ENCODE measurements at places on chromosomes 16 and 17.

DNA sequence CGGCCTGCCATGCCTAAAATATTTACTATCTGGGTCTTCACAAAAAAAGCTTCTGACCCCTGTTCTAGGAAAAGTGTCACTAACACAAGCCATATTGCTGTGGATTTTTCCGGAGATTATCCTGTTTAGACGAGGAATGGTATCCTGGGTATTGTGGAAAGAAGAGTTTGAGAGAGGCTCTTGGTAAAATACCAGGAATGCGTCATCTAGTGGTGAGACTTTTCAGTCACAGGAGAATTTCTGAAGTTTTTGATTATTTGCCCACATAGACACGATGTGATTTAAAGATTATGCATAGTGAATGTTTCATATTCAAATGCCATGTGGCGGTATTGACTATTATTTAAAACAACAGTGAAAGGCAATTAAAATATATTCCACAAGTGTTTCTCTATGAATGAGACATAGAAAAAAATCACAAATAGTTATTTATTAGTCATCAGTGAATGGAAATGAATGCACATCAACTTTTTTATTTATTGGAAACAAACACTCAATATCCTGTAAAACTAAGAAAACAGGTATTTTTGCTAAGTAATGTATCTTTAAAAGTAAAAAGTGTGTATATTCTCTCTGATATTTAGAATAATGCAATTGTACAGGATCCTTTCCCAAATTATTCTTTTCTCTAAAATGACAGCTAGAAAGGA, 7.8 kb downstream of the KRT28 start:
- no peak for DNase-seq

GRCh38 chr17:36544044-36544306, 744 bp upstream of the GGNBP2 start:
- DNase-seq: no peak

DNA sequence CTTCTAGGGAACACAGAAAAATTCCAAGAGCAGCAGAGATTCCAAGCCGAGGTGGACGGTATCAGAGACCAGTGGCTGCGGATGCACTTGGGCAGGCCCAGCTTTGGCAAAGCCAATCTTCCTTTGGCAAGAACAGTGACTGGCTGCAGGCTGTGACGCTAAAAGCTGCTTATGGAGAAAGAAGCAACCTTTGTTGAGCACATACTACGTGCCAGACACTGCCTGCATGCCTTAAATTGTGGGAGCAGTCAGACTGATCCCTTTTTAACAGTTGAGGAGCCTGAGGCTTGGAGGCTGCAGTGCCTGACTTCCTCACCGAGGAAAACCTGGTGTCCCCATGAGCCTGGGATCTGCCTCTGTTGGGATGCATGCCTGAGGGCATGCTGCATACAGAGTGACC, 69.0 kb upstream of the AMZ2 start:
- no peak for DNase-seq

DNA sequence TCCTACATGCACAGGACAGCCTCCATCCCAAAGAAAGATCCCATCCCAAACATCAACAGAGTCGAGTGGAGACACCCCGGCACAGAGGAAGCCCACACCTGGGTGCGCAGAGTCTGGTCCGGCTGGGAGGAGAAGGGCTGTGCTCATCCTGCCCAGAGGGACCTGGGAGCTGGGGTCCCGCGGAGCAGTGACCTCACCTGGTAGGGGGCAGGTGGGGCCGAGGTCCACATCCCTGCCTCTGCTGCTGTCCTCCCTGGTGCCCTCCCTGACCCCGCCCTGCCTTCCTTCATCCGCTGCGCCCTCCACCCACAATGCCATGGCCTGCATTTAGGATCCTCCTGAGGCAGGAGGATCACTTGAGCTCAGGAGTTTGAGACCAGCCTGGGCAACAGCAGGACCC, 2.9 kb downstream of the C16orf90 start:
- no peak for DNase-seq

GRCh38 chr17:4635823-4636375, 5.6 kb downstream of the ALOX15 start:
- DNase-seq: no peak

DNA sequence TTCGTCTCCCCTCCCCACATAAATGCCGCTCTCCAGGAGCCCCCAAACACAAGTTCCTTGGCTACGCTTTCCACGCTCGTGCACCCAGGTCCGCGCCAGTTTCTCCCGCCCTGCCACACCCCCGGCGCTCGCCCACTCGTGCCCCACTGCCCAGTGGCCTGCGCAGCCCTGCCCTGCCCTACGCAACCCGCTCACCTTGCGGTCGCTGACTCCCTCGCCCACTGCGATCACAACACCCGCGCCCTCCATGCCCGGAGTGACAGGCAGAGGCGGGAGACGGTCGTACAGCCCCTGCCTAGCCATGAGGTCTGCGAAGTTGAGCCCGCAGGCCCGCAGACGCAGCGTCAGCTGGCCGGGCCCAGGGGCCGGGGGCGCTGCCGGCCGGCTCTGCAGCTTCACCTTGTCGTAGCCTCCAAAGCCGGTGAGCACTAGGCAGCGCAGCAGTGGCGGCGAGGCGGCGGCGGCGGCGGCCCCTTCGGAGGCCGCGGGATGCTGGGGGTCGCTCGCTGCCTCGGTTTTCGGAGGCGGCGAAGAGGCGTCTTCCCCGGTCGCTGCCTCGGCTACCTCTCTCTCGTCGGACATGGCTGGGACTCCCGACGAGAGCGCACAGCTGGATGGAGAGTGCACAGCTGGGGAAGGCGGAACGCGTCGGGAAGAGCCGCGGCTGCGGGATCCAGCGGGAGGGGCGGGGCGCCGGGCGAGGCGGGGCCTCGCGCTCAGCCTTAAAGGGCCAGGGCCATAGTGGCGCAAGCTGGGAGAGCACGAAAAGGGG, at the start of gene VAT1:
TSS of gene VAT1 (minus strand) at position 645 of the 772 bp plus-strand sequence. CDS start at position 582, 63 bp downstream.
- DNase-seq: peak; percentile 24

GRCh38 chr17:57518587-57519581, 226.2 kb downstream of the CCDC182 start:
- DNase-seq: peak; percentile 71

DNA sequence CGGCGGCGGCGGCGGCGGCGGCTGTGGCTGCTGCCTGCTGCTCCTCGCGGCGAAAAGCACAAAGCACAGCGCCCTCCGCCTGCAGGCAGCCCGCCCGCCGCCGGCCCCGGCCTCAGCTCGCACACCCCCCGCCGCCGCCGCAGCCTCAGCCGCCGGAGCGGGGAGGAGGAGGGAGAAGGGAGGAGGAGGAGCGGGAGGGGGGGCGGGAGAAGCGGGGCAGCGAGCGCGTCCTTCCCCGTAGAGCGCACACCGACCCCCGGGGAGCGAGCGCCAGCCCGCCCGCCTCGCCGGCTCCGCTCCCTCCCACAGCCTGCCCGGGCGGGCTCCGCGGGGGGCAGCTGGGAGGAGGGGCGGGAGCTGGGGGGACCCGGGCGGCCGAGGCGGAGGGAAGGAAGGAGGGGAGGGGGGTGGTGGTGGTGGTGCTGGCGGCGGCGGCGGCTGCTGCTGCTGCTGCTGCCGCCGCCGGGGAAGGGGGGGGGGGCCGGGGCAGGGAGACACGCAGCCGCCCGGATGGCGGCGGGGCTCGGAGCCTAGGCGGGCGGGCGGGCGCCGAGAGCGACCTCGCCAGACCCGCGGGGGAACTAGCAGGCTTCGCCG, at the start of gene UBTF:
TSS of gene UBTF (minus strand) at position 60 of the 597 bp plus-strand sequence. CDS start 1,446 bp downstream, outside the sequence.
- DNase-seq: peak; percentile 38

GRCh38 chr17:67514998-67515397, 137.9 kb downstream of the PITPNC1 start:
- no peak for DNase-seq

- DNase-seq: no peak
Observed at GRCh38 chr17:82793974-82794630, 42.2 kb downstream of the TBCD start.

DNA sequence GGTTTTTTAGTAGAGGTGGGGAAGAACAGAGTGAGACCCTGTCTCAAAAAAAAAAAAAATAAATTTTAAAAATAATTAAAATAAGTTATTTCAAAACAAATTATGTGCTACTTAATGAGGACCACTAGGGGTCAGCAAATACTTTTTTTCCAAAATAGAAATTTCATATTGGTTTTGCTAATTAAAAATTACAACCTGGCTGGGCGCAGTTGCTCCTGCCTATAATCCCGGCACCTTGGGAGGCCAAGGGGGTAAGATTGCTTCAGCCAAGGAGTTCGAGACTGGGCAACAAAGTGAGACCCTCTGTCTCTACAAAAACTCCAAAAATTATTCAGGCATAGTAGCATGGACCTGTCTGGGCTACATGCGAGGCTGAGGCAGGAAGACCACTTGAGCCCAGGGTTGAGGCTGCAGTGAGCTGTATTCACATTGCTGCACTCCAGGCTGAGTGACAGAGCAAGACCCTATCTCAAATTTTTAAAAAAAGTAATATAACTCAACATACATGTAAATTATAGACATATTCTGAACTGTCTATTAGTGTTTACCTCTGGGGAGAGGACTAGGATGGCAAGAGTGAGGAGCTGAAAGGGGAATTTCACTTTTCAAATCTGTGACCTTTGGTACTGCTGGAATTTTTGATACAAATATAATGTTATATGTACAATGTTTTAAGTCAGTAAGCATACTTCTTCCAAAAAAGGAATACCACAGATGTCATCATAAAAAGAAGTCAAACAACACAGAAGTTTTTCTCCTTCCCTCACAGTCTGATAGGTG, 8.1 kb downstream of the MEIOB start:
- no peak for DNase-seq

- no peak for DNase-seq
Observed at GRCh38 chr16:72960101-72960500, 87.8 kb downstream of the ZFHX3 start.

GRCh38 chr17:19978805-19979211, 1.2 kb upstream of the AKAP10 start:
- no peak for DNase-seq

DNA sequence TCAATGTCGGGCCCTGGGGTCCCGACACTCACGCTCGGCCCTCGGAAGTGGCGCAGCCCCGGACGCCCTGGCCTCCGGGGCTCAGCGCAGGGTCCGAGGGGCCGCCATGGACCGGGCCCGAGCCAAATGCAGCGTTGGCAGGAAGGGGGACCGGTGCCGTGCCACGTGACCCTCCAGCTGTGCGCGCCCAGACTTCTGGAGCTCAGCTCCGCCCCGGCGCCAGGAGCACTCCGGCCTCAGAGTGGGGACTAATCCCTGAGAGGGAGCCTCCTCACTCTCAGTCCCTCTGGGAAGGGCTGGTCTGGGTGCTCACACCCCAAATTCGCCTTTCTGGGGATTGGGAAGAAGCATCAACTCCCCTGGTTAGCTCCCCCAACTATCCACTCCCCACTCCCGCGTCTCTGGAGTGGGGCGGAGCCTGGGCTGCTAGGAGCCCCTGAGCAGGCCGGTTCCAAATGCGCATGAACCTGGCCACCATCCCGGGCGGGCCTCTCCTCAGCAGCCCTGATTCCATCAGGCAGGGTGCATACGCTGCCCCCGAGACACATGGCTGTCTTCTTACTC, at the start of gene B3GNT9:
TSS of gene B3GNT9 (minus strand) at position 166 of the 564 bp plus-strand sequence. CDS start 513 bp downstream, outside the sequence.
- peak; percentile 45 for DNase-seq

DNA sequence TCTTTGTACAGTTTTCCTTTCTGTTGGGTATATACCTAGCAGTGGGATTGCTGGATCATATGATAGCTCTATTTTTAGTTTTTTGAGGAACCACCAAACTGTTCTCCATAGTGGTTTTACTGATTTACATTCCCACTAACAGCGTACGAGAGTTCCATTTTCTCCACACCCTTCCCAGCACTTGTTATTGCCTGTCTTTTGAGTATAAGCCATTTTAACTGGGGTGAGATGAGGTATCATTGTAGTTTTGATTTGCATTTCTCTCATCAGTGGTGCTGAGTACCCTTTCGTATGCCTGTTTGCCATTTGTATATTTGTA, 887 bp upstream of the EVI2B start:
- no peak for DNase-seq

- no peak for DNase-seq
Observed at GRCh38 chr17:34726536-34727384, 147.4 kb downstream of the TMEM132E start.

- no peak for DNase-seq
Observed at GRCh38 chr17:58969612-58970011, 137.1 kb downstream of the TRIM37 start.

DNA sequence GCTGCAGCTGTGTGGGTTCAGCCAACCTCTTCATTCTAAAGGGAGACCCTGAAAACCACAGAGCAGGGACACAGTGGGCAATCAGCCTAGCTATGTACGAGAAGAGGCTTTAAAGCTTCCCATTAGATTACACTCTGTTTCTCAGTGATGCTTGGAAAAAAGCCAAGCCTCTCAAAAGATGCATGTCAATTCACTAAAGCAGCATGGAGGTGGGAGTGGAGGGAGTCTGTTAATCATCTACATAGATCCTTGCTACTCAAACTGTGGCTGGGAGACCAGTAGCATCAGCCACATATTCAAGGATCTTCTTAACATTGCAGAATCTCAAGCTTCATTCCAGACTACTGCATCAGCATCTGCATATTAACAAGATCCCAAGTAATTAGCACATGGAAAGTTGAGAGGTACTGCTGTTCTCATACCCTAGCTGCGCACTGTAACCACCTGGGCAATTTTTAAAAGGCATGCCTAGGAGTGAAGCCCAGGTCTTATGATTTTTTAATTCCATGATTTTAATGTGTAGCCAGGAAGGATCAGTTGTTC, 305.9 kb downstream of the PMP22 start:
- no peak for DNase-seq

DNA sequence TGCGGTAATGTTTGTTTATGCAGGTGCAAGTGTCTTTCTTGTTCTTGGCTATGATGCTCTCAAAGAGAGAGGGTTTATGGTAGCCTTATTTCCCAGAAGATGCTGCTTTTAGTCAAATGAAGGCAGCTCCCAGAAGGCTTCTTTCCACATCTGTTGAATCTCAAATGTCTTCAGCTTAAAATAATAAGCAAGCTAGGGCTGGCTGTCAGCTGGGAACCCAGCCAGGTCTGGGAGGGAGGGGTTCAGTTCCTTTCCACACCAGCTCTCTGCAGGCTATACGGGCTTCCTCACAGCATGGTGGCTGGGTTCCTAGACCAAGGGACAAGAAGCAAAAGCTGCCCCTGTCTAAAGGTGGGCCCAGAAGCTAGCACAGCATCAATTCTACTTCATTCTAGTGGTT, 47.4 kb upstream of the ATF7IP2 start:
- DNase-seq: no peak

DNA sequence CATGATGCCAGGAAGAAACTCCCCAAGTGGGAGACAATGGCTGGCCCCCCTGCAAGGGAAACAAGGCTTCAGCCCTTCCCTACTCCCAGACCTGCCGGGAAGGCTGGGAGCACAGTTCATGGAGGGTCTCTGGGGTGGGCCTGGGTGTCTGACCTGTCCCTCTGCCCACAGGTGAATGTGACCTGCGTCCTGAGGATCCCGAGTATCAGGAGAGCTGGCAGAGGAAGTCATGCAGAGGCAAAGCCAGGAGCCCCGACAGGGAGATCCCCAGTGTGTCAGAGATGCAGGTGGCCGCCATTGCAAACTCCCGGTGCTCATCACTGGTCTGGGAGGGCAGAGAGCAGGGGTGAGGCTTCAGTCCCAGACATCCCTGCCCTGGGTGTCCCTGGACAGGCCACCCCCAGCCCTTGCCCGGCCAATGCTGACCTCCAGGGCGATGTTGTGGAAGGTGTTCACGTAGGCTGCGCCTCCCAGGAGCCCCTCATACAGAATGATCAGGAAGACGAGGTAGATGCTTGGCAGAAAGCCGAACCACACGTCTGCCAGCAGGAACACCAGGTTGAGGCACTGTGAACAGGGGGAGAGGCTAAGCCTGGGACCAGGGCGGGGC, 5.3 kb upstream of the NPIPB7 start:
- no peak for DNase-seq

GRCh38 chr17:56913353-56913866, 439 bp downstream of the TRIM25 start:
- DNase-seq: no peak

Data from NCI-H446 treated with DMSO at 0.1 percent for 48 hours (cell line).